ENCODE measurements at places on chromosomes 16 and 17. TPM values are rescaled to one million over a fixed set of nuclear protein-coding genes. Genes with fewer than 3 reads are reported as not detected.

GRCh38 chr17:74455821-74456220 lies 10.6 kb upstream of the CD300A start:
- no peak for DNase-seq
- H3K27me3 ChIP-seq, result peaks cover 6% of the 10 kb centered on the region
- no peak overlapping the region for H3K27ac ChIP-seq
- peaks cover 48% of the 10 kb centered on the region for H3K4me1 ChIP-seq
- H3K4me3 ChIP-seq, result no peak overlapping the region

- no peak overlapping the region for H3K4me3 ChIP-seq
- peak; percentile 51 for DNase-seq
- H3K4me1 ChIP-seq, result peaks cover 20% of the 10 kb centered on the region
- peaks cover 12% of the 10 kb centered on the region for H3K36me3 ChIP-seq
These were observed 8.7 kb downstream of the ENDOV start for GRCh38 chr17:80423536-80424225.

GRCh38 chr17:58517378-58517927 lies 3.0 kb upstream of the MTMR4 start:
- H3K36me3 ChIP-seq, result peaks cover 10% of the 10 kb centered on the region
- peak overlapping the region; percentile 93 for H3K27ac ChIP-seq
- peaks cover 55% of the 10 kb centered on the region for H3K4me1 ChIP-seq
- H3K27me3 ChIP-seq, result no peaks in the 10 kb centered on the region
- peak overlapping the region; percentile 65 for H3K4me3 ChIP-seq
- no peak for DNase-seq

- H3K36me3 ChIP-seq, result no peaks in the 10 kb centered on the region
- H3K27me3 ChIP-seq, result peaks cover 6% of the 10 kb centered on the region
- H3K27ac ChIP-seq, result no peak overlapping the region
- DNase-seq, result no peak
- H3K4me1 ChIP-seq, result no peaks in the 10 kb centered on the region
These were observed 288.0 kb downstream of the MAF start for GRCh38 chr16:79312502-79312901.

DNA sequence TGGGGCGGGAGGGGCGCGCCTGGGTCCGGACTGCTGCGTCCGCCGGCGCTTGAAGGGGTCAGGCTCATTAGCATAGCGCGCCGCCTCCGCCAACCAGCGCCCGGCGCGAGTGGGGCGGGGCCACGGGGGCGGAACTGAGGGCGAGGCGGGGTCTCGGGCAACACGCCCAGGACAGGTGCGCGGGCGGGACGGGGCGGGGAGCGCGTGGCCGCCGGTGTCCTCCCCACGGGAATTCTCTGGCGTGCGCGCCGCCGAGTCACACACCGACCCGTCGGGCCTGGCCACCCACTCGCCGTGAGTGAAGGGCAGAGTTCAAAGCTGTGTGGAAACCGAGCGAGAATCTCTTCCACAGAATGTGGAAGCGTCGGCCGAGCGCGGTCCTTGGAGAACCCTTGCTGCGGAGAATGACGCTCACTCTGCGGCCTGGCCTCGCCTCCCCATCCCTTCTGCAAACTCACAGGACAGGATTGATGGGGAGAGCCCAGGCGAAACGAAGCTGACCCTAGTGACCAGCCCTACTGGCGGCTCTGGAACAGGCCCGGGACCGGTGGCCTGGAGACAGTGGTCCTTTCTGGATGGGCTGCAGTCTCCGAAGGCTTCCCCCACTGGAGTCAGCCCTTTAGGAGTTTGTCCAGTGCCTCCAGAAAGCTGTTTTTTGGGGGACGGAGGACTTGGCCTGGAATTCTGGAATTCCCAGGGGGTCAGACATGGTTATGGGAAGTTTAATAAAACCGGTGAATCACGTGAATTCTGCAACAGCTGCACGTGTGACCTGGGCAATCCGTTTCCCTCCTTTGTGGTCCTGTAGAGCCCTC lies at the start of gene SNAI3:
Gene SNAI3, minus strand, starts transcription at position 69 of the 815 bp plus-strand sequence. CDS start 101 bp downstream, outside the sequence.
- H3K36me3 ChIP-seq, result no peaks in the 10 kb centered on the region
- H3K27me3 ChIP-seq, result peaks cover 79% of the 10 kb centered on the region
- peaks cover 44% of the 10 kb centered on the region for H3K4me1 ChIP-seq
- H3K27ac ChIP-seq, result no peak within 1 kb of the TSS
- no peak for DNase-seq

AOC2 gene
- total RNA-seq, result 5.5 TPM

DNA sequence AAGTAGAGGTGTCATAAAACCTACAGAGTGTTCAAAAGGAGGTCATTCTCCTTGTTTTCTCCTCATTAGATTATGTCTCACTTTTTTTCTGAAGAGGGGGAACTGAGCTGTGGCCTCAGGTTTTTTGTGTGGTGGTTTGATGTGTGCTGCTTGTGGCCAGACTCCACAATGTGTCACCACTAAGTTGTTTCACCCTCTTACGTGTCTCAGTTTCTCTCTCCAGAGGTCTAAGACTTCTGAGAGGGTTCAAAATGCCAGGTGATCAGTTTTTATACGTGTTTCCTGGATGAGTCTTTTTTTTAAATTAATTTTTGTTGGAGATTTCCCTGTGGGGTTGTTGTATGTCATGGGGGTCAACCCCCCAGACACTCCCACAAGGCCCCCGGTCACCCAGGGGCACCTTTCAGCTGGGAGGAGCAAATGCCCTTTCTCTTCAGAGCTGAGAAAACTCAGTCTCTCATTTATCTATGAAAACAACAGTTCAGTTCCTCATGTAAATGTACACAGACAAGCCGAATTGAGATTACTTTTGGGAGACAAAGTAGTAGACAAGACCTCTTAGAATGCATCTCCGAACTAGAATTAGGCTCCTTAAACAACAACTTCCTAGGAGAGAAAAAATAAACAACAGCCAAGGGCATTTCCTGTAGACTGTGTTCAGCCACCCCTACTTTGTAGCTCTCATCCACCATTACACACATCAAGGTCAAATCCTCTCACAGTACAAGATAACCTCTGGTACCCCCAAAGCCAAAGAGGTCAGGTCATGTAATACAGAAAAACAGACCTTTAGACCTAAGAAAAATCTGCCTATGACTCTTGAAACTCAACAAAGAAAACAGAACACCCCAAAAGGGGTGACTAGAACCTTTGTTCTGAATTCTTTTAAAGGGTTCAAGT lies 23.9 kb upstream of the TMEM98 start:
- H3K27ac ChIP-seq, result no peak overlapping the region
- no peaks in the 10 kb centered on the region for H3K36me3 ChIP-seq
- H3K4me1 ChIP-seq, result no peaks in the 10 kb centered on the region

IL34 gene
- 88.5 TPM for total RNA-seq

GRCh38 chr17:2442166-2442565 lies 41.3 kb upstream of the MNT start:
- H3K36me3 ChIP-seq, result peaks cover 40% of the 10 kb centered on the region
- no peak for DNase-seq
- no peaks in the 10 kb centered on the region for H3K27me3 ChIP-seq
- no peaks in the 10 kb centered on the region for H3K4me1 ChIP-seq
- no peak overlapping the region for H3K4me3 ChIP-seq

TRAPPC2L gene
- total RNA-seq, result 33.7 TPM

FBXL16 gene
- total RNA-seq, result 17.5 TPM

GRCh38 chr16:85515830-85516397 lies 97.2 kb upstream of the GSE1 start:
- DNase-seq, result no peak
- no peaks in the 10 kb centered on the region for H3K36me3 ChIP-seq
- no peak overlapping the region for H3K4me3 ChIP-seq
- peak overlapping the region; percentile 79 for H3K27ac ChIP-seq

SCNN1B gene
- 59.0 TPM for total RNA-seq

ZP2 gene
- total RNA-seq, result not detected

- H3K27me3 ChIP-seq, result no peaks in the 10 kb centered on the region
- H3K27ac ChIP-seq, result no peak overlapping the region
These were observed 42.1 kb downstream of the PRKCA start for GRCh38 chr17:66344473-66344872.

DNA sequence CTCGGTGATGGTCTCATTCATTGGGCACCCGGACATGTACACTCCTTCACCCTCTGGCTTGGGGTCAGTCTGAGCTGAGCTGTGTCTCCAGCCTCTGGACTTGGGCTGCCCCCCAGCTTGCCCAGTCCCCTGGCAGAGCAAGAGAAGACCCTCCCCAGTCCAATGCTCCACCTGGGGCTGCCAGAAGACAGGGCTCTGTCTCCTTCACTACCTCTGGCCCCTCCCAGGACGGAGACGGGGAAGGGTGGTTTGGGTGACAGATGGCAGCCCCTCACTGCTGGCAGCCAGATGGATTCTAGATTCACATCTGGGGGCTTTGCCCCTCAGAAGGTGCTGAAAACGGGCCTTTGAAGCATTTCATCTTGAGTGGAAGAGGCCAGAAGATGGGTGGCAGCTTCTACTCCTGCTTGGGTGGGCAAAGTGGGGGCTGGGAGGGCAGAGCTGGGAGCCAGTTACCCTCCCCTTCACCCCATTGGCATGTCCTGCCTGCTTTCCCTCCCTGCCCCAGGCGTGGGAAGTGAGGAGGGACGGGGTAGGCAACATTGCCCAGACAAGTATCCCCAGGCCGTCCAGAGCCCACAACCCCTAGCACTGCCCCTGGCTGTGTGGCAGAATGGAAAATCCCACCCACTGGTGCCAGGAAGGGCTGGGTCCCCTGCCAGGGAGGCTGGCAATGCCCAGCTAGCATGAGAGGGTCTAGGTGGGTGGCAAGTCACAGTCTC lies 13.9 kb downstream of the NGFR start:
- H3K36me3 ChIP-seq, result no peaks in the 10 kb centered on the region
- no peak overlapping the region for H3K27ac ChIP-seq
- H3K4me3 ChIP-seq, result no peak overlapping the region
- H3K4me1 ChIP-seq, result peaks cover 25% of the 10 kb centered on the region

- DNase-seq, result no peak
- no peak overlapping the region for H3K27ac ChIP-seq
- H3K4me3 ChIP-seq, result no peak overlapping the region
These were observed 80.5 kb downstream of the COPRS start for GRCh38 chr17:31778523-31778922.

Measured in suprapubic skin (tissue), 4 donors.